ENCODE measurements at places on chromosomes 7 and 10.
A peak's percentile ranks its signal among the peaks of the same experiment; 100 is the strongest.

DNA sequence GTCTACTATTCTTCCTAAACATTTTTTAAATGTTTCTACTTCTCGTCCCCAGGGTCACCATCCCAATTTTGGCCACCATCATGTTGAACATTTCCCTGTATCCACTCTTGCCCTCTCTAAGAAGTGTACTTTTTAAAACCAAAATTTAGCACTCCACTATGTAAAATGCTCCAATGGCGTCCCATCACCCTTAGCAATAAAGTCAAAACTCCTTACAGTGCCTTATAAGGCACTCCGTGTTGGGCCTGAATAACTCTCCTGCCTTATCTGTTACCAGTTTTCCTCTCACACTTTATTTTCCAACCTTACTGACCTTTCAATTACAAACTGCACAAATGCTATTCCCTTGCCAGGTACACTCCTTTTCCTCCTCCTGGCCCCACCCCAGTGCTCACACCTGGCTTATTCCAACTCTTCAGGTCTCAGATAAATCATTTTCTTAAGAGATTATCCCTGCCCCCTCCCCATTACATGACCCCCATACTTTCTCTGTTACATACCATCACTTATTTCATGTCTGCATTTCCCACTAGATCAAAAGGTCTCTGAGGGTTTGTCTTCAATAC, 1.3 kb downstream of the TMEM168 start:
- DNase-seq: no peak

GRCh38 chr10:132168571-132169030, 18.1 kb upstream of the DPYSL4 start:
- no peak for DNase-seq

- no peak for DNase-seq
These were observed 189.4 kb upstream of the AHR start for GRCh38 chr7:17109020-17109419.

DNA sequence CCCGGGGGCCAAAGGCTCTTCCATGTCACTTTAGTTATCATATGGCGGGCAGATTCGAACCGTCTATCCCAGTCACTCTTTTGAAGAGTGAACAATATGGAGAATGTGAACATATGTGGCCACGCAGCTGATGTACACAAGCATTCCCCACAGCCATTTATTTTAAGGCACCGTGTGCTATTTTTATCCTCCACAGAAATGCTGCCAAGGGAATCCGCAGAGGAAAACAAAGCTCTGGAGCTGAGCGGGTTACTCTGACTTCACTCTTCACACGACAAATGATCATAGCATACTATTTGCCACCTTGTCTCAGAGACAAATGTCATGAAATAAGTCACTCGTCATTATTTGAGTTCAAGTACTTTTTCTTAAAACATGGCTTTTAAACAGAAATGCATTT, 100.3 kb downstream of the CTBP2 start:
- no peak for DNase-seq

DNA sequence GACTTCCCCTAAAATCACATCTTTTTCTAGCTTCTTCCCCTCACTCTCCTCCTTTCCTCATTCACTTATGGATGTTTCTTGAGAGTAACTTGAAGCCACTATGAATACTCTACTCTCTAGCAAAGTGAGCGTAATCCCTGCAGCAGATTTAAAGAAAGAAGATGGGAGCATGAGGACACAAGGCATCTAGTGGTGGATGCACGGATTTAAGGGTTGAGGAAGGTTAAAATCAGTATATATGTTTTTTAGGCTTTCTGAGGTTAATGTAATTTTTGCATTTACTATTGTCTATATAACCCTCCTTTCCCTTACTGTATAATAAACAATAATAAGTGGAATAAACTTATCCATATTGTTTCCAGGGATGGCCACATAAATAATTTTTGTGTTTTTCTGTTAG, 495.2 kb upstream of the TPK1 start:
- DNase-seq: no peak

DNA sequence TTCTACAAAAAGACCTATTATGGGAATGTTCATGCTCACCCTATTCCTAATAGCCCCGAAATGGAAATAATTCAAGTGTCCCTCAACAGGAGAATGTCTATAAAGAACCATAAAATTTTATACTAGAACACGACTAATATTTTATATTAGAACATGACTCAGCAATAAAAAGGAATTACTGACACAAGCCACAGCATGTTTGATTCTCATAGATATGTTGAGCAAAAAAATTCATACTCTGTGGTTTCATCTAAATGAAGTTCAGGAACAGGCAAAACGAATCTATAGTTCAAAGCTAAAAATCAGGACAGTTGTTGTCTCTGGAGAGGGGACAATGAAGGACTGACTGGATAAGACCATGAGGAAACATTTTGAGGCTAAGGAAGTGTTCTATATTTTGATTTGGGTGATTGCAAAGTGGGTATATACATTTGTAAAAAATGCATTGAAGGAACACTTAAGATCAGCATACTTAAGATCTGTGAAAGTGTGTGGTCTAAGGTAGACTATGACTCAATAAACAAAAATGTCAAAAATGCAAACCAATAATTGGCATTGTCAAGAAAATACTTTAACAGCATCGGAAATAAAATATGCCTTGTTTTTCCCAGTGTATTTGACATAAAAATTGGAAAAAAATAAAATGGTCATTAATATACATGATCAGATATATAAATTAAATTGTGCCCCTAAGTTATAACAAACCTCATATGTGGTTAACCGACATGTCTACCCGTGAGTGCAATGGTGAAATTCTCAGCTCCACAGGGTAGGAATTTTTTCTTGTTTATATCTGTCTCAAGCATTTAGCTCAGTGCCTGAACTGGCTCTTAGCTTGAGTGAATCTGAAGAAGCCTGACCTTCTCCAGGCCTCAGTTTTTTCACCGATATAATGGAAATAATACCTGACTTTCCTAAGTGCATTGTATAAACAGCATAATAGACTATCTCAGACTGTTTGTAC, 124.9 kb upstream of the CTTNBP2 start:
- no peak for DNase-seq

- DNase-seq: no peak
These were observed 35.8 kb downstream of the ADAM12 start for GRCh38 chr10:126352453-126352852.

DNA sequence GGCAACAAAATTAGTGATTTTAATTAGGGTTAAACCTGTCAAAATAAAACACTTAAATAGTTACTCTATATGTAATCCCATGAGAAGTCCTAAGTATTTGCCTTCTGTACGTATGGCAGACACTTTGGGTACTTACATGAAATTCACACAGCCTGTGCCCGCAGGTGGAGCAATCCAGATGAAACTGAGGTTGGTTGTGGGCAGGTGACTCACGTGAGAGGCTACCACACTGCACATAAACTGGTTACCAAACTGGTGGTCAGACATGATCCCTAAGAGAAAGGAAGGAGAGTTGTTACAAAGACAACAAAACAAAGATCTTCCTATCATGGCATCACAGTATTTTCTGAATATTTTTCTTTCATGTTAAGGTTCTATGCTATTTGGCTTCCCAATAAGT, 156.1 kb downstream of the RELN start:
- no peak for DNase-seq

- no peak for DNase-seq
These were observed 8.9 kb upstream of the NANOS1 start for GRCh38 chr10:119020627-119020946.

- no peak for DNase-seq
These were observed 145.3 kb downstream of the NOC3L start for GRCh38 chr10:94217411-94217810.

DNA sequence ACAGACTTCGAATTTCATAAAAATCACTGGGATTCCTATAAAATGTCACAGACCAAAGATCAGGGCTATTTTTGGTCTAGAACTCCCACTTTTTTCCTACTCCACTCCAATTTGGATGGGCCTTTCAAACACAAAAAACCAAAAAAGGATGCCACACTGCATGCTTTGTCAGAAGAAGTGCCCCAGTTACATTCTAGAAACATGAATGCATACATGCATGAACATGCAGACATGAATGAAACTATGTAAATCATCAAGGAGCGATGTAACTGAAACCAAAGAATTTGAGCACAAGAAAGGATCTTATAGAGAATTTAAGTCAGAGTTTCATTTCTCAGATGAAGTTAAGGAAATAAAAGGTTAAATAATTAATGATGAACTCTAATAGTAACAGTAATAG, 31.8 kb upstream of the FAM133B start:
- DNase-seq: no peak

GRCh38 chr7:88306590-88307048, at the start of gene STEAP4:
TSS of gene STEAP4 (minus strand) at chr7:88306894. CDS start at chr7:88284269, 22,625 bp downstream.
- DNase-seq: no peak

DNA sequence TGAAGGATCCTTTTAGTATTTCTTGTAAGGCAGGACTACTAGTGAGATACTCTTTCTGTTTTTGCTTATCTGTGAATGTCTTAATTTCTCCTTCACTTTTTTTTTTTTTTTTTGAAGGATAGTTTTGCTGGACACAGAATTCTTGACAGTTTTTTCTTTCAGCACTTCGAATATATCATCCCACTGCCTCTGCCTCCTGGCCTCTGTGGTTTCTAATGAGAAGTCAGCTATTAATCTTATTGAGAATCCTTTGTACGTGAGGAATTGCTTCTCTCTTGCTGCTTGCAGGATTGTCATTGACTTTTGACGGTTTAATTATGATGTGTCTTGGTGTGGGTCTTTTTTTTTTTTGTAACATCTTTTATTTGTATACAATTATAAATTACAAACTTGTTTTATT, 12.6 kb upstream of the WAC start:
- DNase-seq: no peak

GRCh38 chr7:115940460-115941060, 90.0 kb downstream of the TFEC start:
- DNase-seq: no peak

DNA sequence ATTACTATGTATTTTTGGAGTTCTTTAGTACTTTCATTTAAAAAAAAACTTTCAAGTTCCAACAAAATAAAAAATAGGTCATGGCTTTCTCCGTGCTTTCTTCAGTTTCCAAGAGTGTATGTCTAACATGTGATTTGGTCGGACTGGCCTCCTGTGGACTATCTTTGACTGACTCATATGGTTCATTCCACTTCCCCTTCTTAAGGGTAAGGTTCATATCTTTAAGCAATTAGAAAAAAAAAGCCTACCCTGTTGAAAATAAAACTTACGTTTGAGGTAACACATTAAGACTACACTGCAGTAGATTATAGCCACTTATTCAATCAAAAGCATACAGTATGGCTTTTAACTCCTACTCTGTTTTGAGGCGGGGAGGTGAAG, 112.8 kb upstream of the AHR start:
- no peak for DNase-seq

- no peak for DNase-seq
These were observed 4.7 kb upstream of the IGF2BP3 start for GRCh38 chr7:23474829-23475575.

GRCh38 chr7:158257001-158257400, 330.6 kb downstream of the PTPRN2 start:
- no peak for DNase-seq

DNA sequence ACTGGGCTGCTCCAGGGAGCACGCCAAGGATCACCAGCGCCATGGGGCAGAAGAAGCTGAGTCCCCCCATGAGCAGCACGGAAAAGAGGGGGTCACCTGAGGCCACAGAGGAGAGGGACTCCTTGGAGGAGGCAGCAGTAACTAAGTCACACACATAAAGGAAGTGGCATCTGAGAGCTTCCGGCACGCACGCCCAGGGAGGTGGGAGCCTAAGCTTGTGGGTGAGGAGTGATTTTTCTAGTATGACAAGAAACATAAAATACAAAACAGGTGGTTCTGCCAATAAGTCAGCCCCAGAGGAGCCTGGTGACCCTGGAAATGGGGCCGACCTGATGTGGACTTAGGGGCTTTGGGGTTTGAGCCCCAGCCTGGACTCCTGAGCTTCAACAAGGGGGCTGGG, 60.8 kb downstream of the CARD11 start:
- DNase-seq: no peak

DNA sequence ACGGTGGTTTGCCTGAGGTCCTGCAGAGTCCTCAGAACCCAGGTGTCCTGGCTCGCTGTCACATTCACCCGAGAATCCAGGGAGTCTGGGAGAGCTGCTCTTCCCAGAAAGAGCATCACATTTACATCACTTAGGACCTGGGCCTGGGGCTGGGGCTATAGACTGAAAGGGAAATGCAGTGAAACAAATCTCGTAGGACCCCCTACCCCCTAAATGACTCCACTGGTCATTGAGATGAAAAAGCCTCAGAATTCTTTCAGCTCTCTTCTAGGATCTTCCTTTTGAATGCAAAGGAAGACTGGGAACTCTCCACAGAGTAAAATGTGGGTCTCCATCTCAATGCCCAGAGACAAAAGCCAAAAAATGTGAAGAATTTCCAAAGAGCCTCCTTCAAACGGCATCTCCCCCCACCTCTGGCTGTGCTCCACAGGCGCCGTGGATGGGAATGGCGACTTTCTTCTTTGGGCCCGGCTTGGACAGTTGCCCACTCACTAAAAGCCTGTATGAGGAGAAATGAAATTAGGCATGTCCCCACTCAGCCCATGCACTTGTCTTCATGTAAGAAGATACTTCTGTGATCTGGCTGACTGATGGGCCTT, 49.0 kb upstream of the PODXL start:
- no peak for DNase-seq

GRCh38 chr10:62813981-62814380, 2.2 kb downstream of the EGR2 start:
- no peak for DNase-seq

GRCh38 chr10:75937823-75938222, 506.4 kb downstream of the LRMDA start:
- DNase-seq: no peak

- DNase-seq: no peak
These were observed 221.3 kb downstream of the ARHGAP12 start for GRCh38 chr10:31707093-31708039.

DNA sequence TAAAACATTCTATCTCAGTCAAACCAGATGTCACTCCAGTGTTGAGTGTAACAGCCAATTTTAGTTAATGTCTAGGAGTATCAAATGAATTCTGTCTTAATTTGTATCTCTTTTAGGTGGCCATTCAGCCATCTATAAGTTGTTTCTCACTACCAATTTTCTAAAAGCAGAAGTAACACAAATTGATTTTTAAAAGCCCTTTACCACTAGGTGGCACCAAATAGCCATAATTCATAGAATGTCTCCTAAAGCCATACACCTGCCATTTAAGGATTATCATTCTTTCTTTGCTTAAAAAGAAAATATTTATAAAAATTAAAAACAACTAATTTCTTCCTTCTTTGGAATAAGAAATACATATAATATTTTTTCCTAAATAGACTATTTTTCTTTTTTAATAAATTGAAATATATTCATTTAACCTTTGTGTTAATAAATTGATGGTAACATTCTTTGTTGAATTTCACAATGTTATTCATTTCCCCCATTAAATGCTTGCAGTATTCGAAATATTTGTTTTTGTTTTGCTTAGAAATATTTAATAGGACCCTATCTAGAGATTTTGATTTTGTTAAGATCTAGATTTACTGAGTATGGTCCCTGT, 107.8 kb upstream of the PPP1R3A start:
- DNase-seq: peak; percentile 94

- no peak for DNase-seq
These were observed 38.8 kb downstream of the EPC1 start for GRCh38 chr10:32308027-32308603.

DNA sequence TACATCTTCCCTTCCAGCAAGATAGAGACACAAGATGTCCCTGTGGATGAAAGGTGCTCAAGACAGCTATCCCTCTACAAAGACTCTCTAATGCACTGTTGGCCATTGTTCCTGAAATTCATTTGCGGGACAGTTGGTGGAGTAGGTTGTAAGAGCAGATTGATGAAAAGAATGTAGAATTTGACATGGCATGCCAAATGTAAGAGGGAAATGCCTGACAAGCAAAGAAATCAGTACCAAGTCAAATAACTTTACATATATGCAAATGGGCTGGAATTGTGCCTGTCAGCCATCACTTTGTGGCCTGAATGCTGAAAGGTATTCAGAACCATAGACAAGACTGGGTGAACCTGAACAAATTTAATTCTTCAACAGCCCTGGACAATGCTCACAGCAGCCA, 120.3 kb upstream of the FAM204A start:
- no peak for DNase-seq

Measured in NCI-H1417 (cell line).